Activated CD8-positive, alpha-beta memory T cell treated with anti-CD3 and anti-CD28 coated beads, Interleukin-2, amount 50 U/mL, for 4 hours (primary cell): ENCODE measurements at places on chromosomes 7 and 10.
A peak's percentile ranks its signal among the peaks of the same experiment; 100 is the strongest.

GRCh38 chr7:84509522-84509921, 314.9 kb upstream of the SEMA3A start:
- DNase-seq, result no peak

DNA sequence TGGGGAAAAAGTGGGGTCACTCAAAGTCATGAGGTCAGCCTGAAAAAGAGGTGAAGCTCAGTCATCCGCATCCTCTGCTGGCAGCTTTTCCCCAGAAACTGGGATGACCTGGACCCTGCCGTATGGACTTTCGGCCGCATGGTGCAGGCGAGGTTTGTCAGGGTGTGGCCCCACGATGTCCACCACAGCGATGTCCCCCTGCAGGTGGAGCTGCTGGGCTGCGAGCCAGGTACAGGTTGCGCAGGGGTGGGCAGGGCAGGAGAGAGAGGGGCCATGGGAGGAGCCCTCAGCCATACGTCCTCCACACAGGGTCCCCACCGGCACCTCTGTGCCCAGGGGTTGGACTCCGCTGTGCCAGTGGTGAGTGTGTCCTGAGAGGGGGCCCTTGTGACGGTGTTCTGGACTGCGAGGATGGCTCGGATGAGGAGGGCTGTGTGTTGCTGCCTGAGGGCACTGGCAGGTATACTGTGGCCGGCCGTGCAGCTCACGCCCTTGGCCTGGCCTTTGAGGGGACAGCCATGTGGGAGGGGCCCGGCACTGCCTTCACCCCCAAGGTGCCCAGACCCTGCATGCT, 23.0 kb upstream of the ZNF467 start:
- no peak for DNase-seq

DNA sequence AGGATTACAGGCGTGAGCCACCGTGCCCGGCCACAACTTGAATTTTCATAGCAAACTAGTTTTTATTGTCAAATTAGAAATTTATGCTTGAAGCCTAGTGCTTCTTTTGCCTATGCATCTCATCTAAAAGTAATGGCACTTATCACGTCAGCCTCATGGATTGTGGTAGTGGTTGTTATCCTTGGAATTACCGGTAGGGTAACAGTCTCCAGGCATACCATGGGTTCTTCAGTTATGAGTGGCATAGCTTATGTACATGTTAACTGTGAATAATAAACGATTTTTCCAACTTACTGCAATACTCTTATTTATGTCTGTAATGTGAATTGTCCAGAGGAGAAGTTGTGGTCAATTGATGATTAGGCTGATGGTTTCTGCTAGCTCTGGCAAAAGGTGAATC, 63.1 kb downstream of the BMPR1A start:
- DNase-seq, result no peak

GRCh38 chr7:22851145-22851544, 28.5 kb upstream of the TOMM7 start:
- DNase-seq, result no peak

GRCh38 chr7:19508124-19508523, 200.7 kb downstream of the POLR1F start:
- DNase-seq, result no peak

DNA sequence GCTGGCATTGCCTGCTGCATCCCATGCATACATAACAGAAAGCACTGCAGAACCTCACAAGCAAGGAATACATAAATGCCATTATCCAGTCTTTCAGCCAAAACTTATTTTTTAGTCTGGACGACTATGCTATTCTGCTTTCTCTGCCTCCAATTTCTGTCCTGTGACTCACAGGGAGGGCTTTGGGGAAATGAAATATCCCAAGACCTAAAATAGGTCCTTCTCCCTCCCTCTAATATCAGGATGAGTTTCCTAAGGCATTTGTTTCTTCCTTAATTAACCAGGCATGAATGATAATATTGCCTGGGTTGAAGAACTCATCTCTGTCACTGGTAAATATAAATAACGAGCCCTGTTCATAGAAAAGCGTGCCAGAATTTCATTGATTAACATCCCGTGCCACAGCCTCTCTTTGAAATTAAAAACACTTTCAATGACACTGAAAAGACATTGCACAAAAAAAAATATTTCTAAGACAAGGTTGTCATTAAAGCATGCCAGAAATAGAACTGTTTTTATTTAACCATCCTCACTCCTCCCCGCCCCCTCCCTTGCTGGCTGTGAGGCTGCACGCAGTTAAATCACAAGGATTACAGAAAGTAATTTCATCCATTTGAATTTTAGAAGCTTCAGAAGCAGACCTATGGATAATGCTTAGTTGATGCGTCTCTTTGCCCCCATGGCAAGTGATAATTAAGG, 103.0 kb upstream of the ANKRD1 start:
- no peak for DNase-seq

DNA sequence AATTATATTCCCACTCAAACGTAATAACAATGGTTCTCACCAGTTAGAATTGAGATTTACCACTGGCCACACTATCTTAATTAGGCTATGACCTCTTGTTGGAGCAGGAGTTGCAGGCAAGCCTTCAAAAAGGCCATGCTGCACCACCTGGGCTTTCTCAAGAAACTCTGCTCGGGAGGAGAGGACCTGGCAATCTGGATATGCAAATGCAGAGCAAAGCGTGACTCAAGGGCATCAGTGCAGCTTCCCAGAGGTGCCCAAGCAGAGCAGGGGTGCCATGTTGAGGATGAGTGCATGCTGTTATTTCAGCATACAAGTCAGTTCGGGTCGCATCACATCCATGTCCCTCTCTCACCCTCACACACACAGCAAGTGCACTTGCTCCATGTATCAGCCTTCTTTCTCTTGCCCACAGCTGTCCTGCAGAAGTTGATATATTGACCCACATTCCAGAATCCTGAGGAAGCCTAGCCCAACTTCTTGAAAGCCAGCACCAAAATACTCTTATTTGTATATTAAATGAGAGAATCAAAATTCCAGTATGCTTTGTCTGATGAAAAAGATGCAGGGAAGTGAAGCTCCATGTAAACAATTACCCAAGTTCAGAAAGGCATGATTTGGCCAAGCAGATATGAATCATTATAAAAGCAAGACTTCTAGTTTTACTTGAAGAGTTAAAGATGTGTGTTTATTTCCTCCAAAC, 55.7 kb upstream of the IL6 start:
- no peak for DNase-seq

DNA sequence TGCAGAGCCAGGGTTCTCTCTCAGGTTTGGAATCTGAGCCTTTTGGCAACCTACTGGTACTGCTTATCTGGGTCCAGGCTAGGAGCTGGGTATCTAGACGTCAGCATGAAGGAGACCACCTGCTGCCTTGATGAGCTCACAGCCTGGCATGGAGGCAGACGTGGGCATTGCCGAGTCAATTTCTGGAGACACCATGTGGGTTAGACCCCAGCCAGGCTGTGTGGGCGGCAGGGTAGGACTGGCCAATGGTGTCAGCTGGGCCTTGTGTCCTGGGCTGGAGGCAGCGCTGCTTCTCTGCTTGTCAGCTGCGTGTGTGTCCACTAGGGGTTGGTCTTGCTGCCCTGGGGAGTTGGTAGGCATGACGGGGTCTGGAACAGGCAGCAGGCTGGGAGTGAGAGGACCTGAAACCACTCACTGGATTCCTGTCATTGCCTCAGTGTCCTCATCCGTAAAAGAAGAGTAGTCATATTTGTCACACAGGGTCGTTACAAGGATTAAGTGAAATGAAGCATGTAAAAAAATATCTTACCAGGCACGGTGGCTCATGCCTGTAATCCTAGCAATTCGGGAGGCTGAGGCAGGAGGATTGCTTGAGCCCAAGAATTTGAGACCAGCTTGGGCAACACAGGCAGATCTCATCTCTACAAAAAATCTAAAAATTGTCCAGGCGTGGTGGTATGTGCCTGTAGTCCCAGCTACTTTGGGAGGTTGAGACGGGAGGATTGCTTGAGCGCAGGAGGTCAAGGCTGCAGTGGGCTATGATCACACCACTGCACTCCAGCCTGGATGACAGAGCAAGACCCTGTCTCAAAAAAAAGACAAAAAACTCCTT, 31.7 kb upstream of the ANKRD2 start:
- no peak for DNase-seq

GRCh38 chr10:43203448-43204041, 63.3 kb downstream of the RASGEF1A start:
- DNase-seq, result peak; percentile 16

DNA sequence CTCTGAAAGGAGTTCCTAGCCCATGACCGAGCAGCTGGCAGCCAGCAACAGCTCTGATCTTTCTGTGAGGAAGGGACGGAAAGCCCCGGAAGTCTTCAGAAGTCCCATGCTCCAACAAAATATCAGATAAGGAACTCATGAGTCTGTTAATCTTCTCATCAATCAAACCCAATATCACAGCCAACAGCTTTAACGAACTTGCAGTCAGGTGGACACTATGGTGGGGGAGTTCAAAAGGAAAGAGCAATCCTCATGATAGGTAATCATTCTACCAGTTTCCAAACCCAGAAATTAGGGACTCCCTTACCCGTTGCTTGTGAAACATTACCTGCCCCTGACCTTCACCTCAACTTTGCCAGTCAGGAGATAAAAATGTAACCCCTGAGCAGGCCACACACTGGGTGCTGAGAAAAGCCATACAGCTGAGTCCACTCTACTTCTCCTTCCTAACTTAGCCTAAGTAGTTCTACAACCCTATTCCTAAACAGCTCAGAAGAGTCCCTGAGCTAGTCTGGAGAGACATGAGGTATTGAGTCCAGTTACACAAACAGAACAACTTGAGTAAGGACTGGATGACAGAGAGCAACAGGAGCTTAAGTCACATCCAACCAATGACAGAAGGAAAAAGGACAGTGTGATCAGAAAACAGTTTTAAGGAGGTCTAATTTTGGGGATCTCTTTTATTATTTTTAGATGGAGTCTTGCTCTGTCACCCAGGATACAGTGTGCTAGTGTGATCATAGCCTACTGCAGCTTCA, 2.2 kb downstream of the NDST2 start:
- DNase-seq, result no peak

DNA sequence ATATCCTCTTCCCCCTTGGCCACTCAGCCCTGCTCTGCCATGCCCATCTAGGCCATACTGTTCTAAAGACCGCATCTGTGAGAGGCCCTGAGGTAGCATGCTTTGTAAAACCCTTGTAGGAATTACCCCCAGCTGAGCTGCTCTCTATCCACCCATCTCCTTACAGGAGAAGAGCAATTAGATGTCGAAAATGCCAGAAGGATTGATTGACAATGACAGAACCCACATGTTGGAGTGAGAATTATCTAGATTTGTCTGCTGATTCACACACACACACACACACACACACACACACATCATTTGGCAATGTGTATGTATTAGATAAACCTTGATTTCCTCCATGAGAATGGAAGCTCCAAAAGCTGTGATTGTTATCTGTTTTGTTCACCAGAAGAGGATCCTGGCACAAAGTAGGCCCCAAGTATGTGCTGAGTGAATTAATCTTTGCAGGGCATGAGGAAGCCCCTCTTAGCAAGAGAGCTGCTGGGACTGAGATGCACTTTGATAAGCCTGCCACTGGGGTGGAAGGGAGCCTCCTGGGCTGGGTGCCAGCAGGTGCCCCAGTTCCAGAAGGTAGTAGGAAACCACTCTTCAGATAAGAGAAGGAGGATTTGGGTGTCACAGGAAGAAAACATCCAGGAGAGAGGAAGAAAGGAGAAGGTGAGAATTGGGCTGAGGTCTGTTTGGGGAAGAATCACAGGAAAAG, 187.5 kb upstream of the ADO start:
- DNase-seq, result no peak

- no peak for DNase-seq
These were observed 23.4 kb downstream of the ATOH7 start for GRCh38 chr10:68208424-68209042.

DNA sequence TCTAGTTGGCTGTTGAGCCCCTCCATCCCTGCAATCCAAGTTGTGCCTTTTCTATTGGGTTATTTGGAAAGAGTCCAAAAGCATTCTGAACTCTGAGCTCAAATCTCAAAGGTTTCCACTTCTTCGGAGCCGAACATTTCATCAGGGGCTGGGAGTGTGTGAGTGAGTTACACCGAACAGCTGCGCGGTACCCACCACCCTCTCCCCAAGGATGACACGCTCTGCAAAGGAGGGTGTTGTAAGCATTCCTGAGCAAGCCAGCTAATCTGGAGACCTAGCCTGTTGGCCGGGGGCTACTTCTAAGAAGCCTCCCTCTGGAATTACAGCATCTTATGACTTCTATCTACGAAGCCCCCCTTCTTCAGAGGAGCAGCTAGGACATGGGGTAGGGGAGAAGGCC, 270.5 kb downstream of the CREB5 start:
- DNase-seq, result no peak

- no peak for DNase-seq
These were observed 25.2 kb upstream of the APBB1IP start for GRCh38 chr10:26412932-26413331.

- DNase-seq, result no peak
These were observed 93.3 kb upstream of the DUSP5 start for GRCh38 chr10:110404413-110404812.
